ENCODE measurements at places on chromosomes 16 and 17.

- no peak for DNase-seq
These were observed 500.4 kb upstream of the PSMD7 start for GRCh38 chr16:73796241-73796640.

DNA sequence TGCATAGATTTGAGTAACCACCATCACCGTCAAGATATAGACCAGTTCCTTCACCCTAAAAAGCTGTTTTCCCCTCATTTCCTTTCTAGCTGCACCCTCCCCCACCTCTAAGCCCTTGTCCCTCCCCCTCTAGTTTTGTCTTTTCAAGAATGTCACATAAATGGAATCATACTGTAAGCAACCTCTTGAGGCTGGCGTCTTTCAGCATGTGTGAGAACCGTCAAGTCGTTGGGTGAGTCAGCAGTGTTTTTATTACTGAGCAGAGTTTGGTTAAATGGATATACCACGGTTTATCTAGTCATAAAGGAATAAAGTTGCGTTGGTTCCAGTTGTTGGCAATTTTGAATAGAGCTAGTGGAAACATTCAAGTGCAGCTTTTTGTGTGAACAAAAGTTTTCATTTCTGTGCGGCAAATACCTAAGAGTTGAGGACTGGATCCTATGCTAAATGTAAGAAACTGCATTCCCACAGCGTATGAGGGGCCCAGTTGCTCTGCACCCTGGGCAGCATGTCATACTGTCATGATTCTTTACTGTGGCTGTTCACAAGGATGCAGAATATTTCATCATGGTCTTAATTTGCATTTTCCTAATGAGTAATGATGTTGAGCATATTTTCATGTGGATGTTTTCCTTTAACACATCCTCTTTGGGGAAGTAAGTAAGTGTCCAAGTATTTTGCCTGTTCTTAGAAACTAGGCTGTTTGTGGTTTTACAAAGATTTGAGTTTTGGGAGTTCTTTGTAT, 264.3 kb downstream of the CPPED1 start:
- DNase-seq: no peak

DNA sequence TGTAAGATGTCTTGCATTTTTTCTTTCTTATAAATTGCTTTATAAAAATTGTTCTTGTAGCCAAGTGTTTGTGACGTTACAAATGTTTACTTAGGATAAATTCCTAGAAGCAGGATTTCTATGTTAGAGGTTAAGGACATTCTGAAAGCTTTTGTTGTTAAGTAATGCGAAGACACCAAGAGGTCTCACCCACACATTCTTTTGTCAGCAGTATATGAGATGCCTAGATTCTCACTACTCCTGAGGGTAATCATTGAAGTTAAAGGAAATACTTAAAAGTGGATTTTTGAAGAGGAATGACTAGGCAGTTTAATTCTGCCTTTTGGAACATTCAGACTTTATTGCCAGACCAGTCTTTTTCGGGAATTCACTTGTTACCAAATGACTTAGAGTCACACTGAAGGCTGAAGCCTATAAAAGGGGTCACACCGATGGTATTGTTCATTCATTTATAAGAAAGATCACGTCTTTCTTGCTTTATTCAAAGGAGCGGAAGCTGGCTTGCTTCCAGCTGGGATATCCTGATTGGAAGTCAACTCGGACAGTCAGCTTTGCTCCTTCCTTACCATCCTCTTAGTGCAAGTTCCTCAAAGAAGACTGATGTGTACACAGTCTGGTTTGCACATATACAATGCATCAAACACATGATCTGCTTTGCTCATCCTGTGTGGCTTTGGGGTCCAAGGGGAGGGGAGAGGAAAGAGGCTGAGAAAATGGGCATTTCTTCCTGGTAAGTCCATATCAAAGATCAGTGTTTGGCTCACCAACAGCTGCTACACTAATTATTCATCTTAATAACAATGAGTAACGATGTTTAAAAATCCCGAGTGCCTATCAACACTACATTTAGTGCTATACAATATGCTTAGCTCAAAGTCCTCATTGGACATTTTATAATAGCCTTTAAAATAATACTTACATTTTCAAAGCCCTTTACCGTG, 160.0 kb downstream of the MAP2K6 start:
- no peak for DNase-seq

DNA sequence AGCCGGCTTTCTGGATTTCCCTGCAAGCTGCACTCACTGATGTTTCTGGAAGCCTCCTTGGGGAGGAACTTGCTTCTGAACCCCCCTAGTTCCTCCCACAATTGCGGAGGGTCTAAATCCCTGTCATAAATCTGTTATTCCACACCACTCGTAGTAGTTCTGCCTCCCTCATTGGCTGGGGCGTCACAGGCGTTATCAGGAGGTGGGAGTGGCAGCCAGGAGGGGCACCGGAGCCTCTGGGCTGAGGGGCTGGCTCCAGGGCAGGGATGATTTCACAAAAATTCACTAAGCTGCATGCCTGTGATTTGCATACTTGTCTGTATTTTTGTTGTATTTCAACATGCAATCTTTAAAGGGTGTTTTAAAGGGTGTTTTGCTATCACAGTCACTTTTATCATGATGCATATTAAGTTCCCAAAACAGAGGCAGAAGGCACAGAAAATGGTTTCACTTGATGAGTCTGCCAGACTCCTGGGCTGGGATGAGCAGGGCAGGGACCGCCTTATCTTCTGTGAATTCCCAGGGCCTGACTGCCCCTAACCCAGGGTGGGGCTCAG, 176.2 kb upstream of the FOXF1 start:
- no peak for DNase-seq

DNA sequence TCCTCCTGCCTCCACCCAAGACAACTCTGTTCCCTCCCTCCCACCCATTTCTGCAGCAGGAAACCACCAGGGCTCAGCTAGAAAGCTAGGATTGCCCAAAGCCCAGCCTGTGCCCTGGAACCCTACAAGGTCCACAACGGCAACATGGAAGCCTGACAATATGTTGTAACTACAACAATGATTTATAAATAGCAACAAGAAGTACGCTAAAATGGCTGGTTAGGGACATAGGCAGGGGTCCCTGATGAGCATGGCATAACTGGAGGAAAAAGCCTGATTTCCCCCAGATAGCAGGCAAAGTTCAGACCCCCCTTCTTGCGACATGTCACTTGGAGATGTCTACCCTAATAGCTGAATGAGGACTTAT, 6.6 kb downstream of the ST3GAL2 start:
- no peak for DNase-seq

Data from esophagus squamous epithelium (tissue), 5 donors.